ENCODE measurements at places on chromosomes 1 and 21.

GRCh38 chr1:149977345-149977744 is 33.2 kb downstream of the OTUD7B start:
- DNase-seq: no peak

- DNase-seq: no peak
These were observed 96.4 kb downstream of the MIS18A start for GRCh38 chr21:32182449-32182848.

DNA sequence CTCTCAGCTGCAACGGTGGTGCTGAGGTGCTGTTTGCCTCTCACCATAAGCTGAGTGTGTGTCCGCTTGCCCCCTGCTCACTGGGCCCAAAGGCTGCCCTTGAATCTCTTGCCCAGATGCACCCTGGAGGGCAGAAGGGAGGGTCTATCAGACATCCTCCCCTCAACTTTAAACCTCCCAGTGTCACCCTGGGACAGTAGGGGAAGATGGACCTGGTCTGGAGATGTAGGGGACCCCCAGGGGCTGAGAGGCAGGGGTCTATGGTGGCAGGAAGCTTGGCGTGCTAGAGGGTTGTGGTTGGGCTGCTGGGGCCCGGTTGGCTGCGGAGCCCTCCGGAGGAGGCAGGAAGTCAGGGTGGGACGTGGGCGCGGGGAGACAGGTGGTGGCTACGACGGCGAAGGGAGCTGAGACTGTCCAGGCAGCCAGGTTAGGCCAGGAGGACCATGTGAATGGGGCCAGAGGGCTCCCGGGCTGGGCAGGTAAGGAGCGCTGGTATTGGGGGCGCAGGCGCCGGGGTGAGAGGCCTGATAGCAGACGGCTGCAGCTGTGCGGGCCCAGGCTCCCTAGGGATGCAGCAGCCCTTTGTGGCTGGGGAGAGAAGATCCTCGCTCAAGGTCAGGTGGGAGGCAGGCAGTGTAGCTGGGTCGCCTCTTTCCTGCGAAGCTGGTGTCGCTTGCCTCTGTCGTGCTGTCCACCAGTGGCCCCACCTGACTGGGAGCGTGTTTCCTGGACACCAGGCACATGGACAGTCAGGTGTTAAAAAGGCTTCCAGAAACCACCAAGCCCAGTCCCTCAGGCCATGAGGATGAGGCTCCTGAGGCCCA is at the start of gene LCK:
Gene LCK (plus strand): TSS at position 373 of the 824 bp plus-strand sequence. CDS start 23,065 bp downstream, outside the sequence.
- DNase-seq: no peak

DNA sequence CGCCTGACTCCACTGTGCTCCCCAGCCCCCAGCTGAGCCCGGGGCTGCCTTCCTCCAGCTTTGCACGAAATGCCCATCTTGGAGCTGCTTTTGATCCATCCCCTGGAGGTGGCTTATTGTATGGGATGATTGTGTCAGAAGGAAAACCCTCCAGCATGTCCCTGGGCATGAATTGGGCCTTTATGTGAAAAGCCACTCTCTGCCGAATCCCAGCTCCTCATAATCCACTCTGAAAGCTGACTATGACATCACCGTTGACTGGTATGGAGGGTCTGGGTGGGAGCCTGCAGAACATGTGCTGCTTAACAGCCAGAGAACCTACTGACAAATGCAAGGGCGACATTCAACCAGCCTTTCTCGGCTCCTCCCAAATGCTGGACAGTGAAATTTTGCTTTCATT is 74.6 kb downstream of the NENF start:
- no peak for DNase-seq

- DNase-seq: no peak
These were observed 3.1 kb downstream of the IGSF3 start for GRCh38 chr1:116664366-116664977.

- DNase-seq: peak; percentile 13
These were observed 7.5 kb downstream of the TAF1A start for GRCh38 chr1:222582099-222582774.

DNA sequence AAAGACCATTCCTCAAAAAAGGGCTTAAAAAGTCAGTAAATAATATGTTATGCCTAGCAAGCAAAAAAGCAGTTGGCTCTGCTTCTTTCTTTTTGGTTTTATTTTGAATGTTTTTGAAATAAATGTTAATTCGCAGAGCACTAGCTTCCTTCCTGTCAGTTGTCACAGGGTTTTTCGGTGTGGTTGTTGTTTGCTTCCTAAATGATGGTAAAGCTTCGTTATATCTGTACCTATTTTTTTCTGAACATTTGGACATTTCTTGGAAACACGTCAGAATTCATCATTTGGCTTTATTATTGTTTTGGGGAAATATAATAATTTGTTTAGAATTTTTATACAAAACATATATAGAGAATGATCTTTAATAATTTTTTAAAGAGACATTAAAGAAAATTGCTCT is 351.9 kb upstream of the SGIP1 start:
- DNase-seq: no peak

DNA sequence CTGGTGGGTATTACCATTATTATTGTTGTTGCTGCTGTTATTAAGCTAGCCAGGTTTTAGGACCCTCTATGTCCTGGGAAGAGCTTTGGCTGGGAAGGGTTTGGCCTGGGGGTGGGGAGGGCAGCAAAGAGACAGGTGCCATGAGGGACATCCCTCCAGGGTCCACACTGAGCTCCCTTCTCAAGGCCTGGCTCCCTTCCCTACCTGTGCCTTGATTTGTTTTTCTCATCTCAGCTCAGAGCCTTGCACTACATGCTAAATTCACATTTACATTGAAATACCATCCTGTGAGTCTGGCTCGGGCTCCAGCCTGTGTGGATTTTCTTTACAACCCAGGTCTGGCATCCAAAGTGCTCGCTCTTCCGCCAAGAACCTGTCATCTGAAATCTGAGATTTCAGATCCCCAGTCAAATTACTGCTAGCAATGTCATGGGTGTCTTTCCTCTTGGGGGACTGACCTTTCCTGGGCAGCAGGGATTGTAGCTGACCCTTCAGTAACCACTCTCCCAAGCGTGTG is 536.3 kb downstream of the PTPRU start:
- DNase-seq: no peak

- DNase-seq: peak; percentile 97
These were observed 24.9 kb upstream of the GRHL3 start for GRCh38 chr1:24294228-24294672.

DNA sequence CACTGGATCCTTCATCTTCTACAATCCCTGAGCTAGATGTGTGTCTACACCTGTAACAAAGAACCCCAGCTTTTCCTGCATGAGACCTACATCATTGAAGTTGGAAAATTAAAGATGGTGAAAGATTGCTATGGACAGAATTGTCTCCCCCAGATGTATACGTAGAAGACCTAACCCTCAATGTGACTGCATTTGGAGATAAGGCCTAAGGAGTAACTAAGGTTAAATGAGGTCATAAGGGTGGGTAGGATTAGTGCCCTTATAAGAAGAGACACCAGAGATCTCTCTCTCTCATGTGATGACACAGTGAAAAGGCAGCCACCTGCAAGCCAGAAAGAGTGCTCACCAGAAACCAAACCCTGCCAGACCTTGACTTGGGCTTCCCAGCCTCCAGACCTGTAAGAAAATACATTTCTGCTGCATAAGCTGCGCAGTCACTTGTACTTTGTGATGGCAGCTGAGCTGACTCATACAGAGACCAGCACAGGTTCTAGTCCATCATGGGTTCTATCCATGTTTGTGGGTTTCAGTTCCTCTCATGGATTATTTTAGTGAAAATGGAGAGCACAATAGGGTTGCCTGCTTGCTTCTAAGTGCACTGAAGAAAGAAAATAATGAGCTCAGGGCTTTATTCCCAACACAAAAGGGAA is 180.8 kb downstream of the TPR start:
- no peak for DNase-seq

DNA sequence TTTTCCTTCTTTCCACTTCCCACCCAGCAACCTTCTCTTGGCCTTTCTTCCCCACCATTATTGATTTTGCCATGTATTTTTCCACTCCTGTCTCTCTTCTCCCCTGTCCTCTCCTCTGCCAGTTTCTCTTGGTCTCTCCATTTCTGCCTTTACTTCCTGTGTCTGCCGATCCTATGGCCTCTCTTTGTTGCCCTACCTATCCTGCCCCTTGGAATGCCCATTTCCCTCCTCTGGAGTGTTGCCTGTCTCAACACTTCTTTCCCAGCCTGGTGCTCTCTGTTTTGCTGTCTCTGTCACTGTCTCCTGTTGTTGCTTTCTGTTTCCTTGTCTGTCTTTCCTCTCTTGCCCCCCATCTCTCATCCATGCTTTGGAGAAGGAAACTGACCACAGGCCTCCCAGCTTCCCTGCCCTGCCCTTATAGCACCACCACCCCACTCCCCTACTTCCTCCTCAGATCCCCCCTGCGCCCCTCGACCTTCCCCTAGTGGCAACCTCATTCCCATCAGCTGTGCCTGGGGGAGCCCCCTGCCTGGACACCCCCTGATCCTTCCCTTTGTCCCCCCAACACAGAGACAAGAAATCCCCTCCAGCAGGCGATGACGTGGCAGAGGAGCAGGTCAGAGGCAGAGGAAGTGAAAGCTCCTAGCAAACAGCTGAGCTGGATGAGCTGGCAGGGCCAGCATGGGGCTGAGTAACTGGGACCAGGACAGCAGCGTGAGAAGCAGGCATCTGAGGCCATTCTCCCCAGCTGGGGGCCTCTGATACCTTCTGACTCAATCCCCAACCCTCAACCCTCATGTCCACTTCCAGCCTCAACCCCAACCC is 6.6 kb upstream of the ETV3L start:
- DNase-seq: peak; percentile 74

DNA sequence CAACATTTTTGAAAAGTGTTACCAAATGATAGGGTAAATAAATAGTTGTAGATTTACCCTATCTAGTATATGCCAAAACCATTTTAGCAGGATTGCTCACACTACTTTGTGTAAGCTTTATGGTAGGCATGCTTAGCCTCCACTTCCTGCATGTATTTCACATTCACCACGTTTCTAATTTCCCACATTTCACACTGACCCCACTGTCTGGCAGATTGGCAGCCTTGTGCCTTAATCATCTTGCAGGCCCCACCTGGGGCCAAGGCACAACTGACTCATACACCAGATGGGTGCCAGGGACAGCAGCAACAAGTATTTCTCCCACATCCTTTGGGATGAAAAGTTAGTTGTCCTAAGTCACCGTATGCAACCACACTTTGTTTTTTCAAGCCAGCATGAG is 21.2 kb upstream of the CENPF start:
- peak; percentile 70 for DNase-seq

DNA sequence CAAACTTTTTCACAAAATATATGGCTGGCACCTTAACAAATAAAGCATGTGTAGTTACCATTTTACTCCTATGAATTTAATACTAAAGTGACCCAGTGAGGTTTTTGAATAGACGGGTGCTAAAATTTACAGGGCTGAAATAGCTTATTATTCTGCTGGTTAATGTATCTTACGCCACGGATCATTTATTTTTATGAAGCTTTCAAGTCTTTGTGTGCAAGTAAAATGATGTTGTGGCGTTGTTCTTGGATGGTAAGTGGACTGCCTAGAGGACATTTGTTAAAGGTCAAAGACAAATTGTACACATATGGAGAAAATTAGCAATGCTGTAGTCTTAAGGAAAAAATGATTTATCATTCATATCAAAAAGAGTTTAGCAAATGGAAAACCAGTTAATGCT is 22.8 kb downstream of the INSL5 start:
- DNase-seq: peak; percentile 4

Data from fibroblast of the aortic adventitia (primary cell).